NCI-H2029 treated with DMSO at 0.1 percent for 48 hours (cell line): ENCODE measurements at places on chromosomes 7 and 10.

DNA sequence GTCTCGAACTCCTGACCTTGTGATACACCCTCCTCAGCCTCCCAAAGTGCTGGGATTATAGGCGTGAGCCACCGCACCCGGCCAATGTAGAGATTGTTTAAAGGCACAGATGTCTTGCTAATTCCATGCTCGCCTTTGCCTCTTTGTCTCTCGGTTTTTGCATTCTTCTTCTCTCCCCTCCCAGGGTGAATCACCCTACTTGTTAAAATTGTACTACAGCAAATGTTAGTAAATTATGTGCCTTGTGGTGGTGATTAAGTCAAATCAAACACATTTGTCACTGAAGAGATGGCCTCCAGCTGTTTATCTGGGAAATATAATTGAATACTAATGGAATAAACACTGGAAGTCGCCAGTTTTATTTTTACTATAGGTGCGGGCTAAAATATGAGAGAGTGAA is 384.4 kb upstream of the AUTS2 start:
- DNase-seq, result no peak

GRCh38 chr7:73606801-73607691 is 17.3 kb downstream of the MLXIPL start:
- DNase-seq, result peak; percentile 32

GRCh38 chr7:123966936-123967335 is 41.9 kb downstream of the SPAM1 start:
- DNase-seq, result no peak

- no peak for DNase-seq
Measured at GRCh38 chr7:156560075-156560474, 80.5 kb upstream of the RNF32 start.

DNA sequence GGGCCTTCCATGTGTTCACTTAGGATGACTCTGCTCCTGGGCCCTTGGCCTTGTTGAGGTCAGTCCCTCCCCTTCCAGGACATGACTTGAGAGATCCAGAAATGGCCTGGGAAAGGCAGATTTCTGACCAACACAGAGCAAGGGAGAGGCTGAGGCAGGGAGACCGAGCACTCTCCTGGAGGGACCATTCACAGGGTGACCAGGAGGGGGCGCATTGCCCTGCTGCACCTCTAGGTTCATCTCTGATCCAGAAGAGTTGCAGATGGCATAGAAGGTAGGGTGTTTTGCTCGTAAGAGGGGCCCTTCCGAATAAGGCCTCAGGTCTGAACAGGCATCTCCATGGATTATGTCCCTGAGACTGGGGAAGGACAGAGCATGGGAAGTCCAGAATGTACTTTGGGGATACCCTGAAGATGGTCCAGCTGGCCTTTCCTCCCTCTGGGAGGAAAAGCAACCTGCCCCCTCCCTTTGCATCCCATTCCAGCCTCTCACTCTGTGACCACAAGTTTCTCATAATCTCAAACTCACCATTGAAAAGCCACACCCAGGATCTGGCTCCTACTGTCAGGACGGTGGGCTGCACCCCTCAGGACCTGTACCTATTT is 6.6 kb downstream of the DMBT1 start:
- no peak for DNase-seq

DNA sequence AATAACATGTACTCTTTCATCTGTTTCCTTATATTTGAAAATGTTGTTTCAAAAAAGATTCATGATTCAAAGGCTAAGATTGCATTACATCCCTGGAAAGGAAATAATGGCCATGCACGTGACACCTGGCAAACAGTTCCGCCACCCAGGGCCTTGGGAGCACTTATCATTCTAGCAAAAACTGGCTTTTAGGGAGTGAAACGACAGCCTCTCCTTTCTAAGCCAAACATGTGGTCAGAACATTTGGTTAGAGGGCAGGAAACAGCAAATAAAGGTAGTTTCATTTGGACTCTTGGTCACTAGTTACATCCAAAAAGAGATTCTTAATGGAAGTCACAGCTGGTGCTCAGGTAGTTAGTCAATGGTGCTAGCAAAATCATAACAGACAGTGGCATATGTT is 83.5 kb downstream of the FAS start:
- no peak for DNase-seq

DNA sequence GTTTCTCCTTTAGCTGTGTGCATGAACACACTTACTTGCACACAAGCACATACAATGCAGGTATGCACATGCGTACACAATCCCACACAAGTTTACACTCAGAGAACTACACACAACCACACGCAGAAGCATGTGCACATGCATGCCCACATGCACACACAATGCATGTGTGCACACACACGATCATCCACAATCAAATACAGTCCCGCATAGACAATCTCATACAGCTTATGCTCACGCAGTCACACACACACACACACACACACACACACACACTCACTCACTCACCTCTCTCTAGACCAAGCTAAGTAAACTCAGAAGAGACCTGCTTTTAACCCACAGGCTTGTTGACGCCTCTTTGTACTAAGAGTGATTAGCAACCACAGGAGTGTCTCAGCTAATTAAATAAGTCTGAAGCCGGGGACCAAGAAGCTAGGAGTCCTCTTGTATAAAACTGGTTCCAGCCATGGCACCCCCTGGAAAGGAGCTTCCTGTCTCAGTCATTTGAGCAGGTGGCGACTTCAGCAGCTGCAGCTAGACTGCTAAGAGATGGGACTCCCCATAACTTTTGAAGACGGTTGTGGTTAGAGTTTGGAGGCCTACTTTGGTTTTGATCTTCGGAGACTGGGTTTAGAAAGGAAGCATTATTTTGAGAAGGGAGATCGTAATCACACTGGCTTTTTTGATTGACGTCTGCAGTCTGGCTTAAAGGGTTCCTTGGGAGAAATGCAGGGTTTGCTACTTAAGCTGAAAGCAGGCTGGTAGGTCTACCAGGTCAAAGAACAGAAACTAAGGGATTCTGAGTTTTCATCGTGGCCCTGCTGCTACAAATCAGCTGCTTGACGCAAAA is 82.3 kb upstream of the ADRB1 start:
- DNase-seq, result no peak

DNA sequence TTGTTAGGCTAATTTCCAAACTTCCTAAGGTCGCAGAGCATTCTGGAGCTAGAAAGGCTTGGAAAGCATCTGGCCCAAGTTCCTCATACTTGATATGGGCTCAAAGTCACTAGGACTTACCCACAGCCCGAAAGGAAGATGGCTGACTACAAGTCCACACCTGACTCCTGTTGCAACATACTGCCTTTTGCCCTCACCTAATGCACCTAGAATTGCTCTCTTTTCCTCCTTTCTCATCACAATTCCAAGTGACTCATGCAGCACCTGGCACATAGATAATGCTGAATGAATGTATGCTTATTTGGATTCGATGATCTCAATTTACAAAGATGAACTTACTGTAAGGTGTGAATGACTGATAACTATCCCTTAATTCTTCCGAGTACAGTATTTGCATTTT is 131.5 kb downstream of the SORBS1 start:
- DNase-seq, result no peak

- DNase-seq, result peak; percentile 31
Measured at GRCh38 chr10:68327889-68328786, 3.7 kb upstream of the HNRNPH3 start.

DNA sequence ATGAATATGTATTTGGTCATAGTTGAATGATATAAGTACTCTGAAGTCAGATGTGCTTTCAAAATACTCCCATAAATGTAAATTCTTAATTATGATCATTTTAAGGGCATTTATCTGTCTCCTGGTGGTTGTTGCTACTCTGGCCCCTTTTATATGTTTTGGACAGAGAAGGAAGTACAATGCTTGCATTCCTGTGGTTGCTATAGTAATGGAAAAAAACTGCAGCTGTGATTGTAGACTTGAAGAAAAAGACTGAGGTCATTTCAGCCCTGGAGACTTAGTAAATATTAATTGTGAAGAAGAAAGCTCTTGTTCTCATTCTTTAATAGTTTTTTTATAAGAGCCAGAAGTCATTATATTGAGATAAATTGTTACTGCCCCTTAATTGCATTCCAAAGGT is 70.2 kb upstream of the FERD3L start:
- no peak for DNase-seq

DNA sequence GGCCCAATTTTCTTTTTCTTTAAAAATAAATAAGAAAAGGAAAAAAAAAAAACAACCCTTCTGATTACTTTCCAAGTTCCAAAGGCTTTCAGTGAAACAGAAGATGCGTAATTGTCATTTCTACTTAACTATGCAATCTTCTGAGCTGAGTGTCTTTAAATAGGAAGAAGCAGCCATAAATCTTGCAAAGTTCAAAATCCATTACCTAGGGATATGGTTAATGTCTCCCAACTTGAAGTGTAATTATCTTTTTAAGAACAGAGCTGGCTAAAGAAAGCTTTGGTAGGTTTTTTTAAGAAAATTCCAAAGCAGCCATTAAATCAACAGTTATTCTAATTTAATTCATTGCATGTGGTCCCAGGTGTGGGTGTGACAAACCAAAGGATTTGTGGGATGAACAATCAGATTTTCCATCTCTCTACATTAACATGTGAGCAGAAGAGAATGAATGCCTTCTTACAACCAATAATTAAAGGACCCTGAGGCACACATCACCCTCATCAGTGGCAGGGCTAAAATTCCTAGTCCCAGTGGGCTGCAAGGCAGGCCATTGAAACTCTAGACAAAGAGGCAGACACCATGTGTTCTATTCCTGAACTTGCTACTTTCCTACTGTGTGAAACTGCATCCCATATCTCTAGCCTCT is 419.2 kb downstream of the REEP3 start:
- DNase-seq, result no peak

- DNase-seq, result no peak
Measured at GRCh38 chr7:73706126-73707044, 13.1 kb downstream of the STX1A start.

- DNase-seq, result no peak
Measured at GRCh38 chr7:93747019-93747418, 143.5 kb downstream of the TFPI2 start.

DNA sequence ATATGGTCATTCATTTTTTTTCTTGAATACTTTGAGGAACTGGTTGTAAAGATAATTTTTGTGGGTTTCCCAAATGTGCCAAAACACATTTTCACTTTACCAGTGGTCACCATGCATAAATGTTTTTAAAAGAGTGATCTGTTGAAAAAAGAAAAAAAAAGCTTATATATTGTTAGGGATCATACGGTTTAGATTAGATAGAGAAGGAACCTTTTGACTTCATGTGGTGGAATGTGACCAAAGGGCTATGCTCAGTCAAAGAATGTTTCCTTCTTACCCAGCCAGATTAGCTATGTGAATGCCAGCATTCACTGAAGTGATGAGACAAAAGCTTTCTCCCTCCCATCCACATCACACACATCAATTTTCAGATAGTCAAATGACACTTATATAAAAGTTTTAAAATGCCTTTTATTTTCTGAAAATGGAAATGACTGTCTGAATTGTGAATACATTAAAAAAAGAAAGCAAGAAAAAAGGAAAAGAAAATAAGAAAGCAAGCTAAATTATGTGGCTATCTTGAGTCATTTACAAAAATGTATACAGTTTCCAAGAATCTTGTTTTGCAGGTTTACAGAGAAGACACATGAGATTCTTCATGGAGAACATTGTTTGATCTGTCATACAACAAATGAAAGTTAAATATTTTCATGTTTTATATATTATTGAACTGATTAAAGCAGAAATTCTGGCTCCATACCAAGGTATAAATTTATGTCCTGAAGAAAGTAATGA is 8.6 kb upstream of the CPED1 start:
- DNase-seq, result no peak

- no peak for DNase-seq
Measured at GRCh38 chr10:78236416-78237015, 202.9 kb downstream of the RPS24 start.

DNA sequence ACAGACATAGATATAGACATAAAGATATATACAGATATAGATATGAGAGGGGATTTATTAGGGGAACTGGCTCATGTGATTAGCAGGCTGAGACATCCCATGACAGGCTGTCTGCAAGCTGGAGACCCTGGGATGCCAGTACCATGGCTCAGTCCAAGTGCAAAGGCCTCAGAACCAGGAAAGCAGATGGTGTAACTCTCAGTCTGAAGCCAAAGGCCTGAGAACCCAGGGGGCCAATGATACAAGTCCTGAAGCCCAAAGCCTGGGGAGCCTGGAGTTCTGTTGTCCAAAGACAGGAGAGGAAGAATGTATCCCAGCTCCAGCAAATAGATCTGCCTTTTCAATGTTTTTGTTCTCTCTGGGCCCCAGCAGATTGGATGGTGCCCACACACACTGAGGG is 5.5 kb downstream of the NCOA4 start:
- DNase-seq, result no peak

DNA sequence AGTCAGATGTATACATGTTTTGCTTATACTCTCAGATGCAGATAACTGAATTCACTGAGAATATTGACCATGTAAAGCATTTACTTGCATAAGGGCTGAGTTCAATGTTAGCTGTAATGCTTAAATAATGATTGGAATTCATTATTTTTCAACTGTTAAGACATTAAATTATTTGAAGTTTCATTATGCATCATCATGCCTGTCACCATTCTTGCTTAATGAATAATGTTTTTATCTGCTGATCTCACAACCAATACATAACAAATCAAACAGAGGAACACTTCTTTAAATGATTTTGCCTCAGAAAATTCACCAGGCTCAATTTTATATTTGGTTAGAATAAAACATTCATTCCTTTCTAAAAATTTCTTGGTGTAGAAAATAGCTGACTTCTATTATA is 233.4 kb downstream of the GPR37 start:
- DNase-seq, result no peak

GRCh38 chr10:124150189-124150806 is 56.9 kb upstream of the CHST15 start:
- no peak for DNase-seq

GRCh38 chr10:47400786-47401185 is 16.7 kb upstream of the ZNF488 start:
- DNase-seq, result no peak

GRCh38 chr7:138387755-138388475 is 72.1 kb upstream of the TRIM24 start:
- DNase-seq, result no peak

GRCh38 chr7:123625254-123625653 is 23.6 kb downstream of the ASB15 start:
- no peak for DNase-seq

GRCh38 chr10:90621577-90621976 is 236.3 kb downstream of the HTR7 start:
- DNase-seq, result no peak

DNA sequence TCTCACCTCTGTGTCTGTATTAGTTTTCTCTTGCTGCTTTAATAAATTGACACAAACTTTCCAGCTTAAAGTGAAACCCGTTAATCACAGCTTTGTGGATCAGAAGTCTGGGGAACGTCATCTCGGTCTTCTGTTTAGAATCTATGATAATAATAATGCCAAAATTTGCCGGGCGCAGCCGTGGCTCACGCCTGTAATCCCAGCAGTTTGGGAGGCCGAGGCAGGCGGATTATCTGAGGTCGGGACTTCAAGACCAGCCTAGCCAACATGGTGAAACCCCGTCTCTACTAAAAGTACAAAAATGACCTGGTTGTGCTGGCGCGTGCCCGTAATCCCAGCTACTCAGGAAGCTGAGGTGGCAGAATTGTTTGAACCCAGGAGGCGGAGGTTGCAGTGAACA is 8.8 kb upstream of the ZPBP start:
- DNase-seq, result no peak

GRCh38 chr7:2521952-2522591 is 2.5 kb downstream of the LFNG start:
- no peak for DNase-seq

GRCh38 chr7:14833707-14834106 is 68.8 kb downstream of the DGKB start:
- no peak for DNase-seq
